GM19239 (cell line): ENCODE measurements at places on chromosomes 13 and 19.

GRCh38 chr19:14772467-14772866 is 5.9 kb downstream of the ADGRE2 start:
- no peak for DNase-seq

DNA sequence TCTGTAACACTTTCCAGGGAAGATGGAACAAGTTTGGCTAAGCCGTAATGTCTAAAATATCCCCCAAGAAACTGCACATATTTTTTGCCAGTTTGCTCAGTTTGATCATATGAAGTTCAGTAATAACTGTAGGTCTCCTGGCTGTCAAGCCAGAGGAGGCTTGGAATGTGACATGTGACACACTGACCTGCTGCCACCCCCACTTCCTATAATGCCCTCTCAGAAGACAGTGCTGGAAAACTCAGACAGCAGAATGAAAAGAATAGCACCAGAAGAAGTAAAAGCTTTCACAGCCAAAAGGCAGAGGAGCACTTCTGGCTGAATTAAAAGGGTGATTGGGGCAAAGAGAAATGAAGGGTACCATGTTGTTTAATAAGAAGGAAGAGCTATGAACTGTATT is 67.4 kb upstream of the UBAC2 start:
- no peak for DNase-seq

DNA sequence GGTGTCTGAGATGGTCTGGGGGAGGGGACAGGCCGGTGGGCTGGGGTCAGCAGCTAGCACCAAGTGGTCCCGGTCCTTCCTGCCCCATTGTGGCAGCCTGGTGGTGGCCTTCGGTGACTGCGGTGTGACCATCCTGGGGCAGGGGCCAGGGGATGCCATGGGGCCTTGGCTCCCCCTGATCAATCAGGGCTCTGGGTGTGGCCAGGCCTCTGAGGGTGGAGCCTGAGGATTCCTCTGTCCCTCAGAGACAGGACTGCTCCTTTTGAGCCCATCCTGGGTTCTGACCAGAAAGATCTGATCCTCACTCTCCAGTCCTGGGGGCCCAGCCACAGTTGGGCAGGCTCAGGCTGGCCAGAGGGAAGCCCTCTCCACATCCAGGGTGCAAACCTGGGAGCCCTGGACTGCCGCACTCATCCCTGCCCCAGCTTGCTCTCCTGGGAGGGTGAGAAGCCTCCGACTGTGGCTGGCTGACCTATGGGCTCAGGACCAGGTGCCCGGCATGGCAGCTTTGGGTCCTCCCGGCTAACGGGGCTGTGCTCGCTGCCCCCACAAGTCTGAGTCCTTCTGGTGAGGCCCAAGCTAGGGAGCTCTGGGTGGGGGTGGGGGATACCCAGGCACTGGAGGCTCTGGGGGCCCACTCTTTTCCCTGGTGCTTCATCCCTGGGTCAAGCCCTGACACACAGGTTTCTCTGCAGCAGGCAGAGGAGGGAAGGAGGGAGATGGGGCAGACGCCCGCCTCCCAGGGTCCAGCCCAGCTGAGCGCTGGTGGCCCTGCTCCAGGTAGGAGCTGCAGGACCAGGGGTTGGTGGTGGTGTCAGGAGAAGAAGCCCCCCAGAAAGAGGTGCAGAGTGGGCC is 59.5 kb downstream of the IER2 start:
- DNase-seq: no peak

GRCh38 chr13:80666782-80667552 is 326.0 kb upstream of the SPRY2 start:
- no peak for DNase-seq

DNA sequence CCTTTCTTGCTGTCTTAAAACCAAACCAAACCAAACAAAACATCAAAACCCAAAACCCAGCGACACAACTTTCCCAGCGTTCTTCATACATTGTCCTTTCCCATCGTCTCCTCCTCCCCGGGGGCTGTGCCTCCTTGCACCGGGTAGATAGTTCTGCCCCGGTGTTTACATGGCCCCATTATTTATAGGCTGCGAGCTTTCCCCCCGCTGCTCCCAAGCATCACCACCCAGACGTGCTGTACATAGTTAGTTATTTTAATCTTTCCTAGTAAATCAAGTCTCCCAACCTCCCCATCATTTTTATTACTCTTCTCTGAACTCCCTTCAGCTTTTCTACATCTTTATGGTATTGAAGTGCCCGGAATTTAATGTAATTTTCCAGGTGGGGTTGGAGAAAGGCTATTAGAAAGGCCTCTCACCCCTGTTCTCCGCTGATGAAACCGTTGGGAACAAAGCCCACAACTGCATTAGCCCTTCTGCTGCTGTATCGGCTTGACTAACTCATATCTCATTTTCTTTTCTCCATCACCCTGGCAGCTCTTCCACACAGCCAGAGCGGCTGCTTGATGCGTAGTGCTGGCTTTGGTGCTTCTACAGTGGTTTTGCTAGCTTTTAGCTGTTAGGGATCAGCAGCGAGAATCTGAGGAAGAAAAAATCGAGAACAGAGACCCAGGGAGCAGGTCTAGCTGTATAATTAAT is 53.1 kb downstream of the FGF9 start:
- DNase-seq: no peak

DNA sequence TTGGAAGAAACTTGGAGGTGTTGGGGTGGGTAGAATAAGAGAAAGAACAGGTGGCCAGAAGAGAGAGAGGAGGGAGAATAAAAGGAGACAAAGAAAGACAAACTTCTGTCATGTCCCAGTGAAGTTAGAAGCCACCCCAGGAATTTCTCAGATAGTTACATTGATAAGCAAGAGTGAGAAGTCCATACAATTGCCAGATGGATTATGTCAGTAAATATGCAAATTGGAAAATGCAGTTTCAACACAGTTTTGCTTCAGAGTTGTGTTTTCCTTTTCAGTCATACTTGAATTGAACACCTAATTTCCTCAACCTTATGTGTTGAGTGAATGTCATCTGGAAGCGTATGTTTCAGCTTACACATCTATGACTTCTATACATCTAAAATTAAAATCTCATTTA is 139.2 kb downstream of the RXFP2 start:
- no peak for DNase-seq

- no peak for DNase-seq
Measured at GRCh38 chr19:36527873-36528193, 238 bp downstream of the ZNF260 start.

DNA sequence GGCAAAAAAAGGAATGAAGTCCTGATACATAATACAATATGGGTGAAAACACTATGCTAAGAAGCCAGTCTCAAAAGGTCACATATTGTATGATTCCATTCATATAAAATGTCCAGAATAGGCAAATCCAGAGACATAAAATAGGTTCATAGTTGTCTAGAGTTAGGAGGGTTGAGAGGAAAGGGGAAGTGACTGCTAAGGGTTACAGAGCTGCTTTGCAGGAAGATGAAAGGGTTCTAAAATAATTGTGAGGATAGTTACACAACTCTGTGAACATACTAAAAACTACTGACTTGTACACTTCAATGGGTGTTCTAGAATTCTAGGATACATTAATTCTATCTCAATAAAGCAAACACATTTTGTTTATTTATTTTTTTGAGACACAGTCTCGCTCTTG is 25.7 kb downstream of the CAB39L start:
- no peak for DNase-seq

DNA sequence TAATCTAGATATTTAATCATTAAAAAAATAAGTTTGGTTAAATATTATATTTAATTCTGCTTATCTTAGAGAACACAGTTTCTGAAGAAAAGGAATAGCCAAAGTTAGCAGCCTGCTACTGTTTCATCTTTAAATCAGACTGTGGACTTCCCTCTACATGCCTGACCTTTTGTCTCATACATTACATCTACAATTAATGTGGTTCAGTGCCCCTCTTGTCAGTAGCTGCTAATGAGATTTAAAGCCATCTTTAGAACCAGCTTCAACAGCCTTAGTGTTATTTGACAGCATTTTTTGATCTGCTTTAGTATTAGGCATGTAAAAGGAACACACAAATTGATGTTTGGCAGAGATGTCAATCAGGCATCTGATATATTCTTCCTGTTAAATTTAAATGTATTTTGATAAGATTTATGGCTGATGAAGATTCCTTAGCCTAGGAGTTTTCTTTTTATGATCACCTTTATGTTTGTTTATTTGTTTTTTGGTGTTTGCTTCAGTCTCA is 1925.8 kb upstream of the PRR20A start:
- no peak for DNase-seq

GRCh38 chr13:46104868-46105267 is at the start of gene CPB2:
CPB2 (minus strand) TSS chr13:46105033; CDS start chr13:46105009, 24 bp downstream.
- DNase-seq: no peak

DNA sequence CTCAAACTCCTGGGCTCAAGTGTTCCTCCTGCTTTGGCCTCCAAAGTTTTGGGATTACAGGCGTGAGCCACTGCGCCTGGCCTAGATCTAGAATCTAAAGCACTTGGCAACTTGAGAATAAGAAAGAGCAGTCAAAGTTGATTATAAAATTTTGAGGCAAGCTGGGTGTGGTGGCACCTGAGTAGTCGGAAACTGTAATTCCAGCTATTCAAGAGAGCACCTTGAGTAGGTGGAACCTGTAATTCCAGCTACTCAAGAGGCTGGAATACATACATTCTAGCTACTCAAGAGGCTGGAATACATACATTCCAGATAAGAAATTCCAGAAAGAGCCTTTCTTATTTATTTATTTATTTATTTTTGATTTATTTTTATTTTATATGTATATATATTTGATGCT is 8.3 kb upstream of the NAA16 start:
- no peak for DNase-seq

DNA sequence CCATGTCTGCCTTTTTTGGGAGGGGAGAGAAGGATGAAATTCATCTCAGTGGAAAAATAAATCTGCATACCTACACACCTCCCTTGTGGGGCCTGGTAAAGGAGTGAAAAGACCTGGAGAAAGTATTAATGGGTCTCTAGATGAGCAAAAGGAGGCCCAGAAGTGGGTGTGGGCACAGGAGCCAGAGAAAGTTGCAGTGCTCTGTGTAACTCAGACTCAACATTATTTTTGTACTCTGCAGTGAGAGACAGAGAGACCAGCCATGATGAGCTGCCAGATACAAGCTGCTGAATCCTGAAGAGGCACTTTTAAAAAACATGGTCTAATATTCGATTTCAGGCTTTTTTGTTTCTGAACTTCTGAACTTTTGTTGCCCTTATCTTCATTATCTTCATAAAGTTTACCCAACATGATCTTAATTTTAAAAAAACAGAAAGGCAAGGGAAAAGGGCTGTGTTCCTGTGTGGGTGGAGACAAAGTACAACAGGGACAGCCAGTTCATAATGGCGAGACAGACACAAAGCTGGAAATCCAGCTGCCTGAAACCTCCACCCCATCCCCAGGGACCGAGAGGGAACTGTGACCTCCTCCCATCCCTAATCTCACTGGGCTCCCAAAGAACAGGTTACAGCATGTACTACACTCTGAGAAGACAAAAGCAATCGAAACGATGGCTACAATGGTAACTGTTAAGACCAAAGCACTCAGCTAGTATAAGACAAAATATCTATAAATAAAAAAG is 77.2 kb downstream of the KLF12 start:
- DNase-seq: no peak

DNA sequence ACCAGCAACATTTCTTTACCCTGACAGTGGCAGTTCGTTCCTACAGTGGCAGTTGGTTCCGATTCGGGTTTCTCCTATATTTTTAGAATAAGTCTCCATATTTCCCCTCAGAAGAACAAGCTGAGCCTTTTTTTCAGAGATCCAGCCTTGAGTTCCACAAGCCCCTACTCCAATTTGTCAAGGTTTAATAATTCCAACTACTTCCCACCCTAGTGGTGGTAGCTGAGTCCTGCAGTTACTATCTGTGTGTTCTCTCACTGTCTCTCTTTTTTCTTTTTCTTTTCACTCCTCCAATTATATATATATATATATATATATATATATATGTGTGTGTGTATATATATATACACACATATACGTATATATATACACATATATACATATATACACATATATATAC is 1347.3 kb downstream of the PCDH9 start:
- DNase-seq: no peak

DNA sequence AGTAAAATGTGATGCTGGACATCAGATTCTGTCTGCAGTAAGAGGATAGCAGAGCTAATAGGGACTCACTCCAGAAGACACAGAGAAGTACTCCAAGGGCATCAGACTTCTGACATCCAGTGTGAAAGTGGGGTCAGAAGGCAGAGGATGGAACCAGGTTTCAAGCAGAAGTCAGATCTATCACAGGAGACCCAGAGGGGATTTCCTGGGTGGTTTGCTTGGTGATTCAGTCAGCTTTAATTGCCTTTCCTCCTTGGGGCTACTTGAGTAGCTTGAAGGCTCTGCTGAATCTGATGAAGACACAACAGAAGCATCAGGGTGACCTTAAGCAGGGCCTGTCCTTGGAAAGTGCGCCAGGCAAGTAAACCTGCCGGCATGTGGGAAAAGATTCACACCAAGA is 300.6 kb downstream of the COG6 start:
- DNase-seq: no peak

- no peak for DNase-seq
Measured at GRCh38 chr13:100124265-100124664, 35.4 kb downstream of the PCCA start.

DNA sequence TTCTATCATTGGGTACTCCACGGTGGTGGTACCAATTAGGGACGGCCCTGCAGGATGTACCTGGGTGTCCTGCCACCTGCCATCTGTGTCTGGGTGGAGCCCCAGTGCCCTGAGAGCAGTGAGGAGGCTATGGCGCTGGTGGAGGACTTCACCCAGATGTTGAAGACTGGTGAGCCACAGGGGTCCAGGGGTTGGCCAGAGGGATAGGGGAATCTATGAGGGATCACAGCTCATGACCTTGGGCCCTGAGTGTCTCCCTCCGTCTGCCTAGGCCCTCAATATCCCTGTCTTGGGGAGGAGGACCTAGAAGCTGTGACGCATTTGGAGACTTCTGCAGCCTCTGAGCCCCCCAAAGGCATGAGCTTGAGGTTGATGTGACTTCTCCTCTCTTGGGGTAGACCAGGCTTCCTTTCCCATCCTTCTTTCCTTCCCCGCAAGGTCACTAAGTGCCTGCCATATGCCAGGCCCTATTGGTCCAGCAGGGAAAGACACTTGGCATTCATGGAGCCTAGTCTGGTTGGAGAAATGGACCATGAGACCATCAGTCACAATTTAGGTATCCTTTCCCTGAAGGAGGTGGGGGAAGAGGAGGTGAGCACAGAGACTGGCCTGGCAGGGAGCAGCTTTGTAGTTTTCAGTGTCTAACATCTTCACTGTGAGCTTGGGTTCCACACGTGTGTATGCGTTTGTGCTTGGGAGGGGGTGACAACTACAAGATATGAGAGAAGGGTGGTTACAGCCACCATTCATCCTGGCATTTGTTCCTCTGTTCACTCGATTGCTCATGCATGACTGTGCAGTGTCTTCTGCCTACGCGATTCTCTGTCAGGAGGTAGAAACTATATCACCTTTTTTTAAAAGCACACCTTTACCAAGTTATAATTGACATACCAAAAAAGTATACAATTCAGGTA is 5.1 kb upstream of the MZF1 start:
- no peak for DNase-seq

DNA sequence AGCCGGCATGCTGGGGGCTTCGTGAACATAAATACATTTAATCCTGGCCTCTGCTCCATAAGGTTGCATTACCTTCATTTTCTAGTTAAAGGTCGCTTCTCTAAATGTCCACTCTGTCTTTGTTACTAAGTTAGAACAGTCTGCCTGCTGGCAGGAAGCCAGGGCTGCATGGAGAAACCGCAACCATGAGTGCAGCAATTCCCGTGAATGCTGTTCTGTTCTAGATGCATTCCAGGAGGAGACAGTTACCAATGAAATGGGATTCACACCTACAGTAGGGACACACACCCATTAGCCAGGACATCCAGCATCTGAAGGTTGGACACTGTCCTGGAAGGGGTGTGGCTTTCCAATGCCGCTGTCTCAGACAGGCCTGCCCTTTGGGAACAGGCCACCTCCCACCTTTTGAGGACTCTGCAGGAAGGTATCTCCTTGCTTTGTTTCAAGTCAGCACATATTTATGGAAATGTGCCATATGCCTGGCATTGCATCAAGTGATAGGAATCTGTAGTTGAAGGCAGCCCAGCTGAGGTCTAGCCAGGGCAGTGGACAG is 129.7 kb downstream of the SLC7A1 start:
- DNase-seq: no peak
